OCI-LY7 (cell line): ENCODE measurements at places on chromosomes 7 and 10.

DNA sequence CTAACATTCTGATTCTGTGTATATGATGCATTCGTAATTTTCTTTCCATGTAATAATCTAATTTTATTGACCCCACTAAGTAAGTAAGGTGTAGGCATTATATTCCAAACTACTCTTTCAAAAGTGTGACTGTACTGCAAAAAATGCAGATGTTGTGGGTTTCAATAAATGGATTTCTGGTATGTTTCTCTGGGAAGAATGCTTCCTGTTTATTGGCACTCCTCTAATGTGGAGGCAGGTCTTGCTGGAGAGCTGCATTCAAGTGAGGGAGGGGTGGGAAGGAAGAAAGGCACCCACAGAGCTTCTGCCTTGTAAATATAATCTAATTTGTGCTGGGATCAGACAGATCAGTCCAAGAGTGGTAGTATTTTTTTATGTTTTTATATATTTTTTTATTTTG lies 23.9 kb downstream of the ST7 start:
- no peak for DNase-seq

DNA sequence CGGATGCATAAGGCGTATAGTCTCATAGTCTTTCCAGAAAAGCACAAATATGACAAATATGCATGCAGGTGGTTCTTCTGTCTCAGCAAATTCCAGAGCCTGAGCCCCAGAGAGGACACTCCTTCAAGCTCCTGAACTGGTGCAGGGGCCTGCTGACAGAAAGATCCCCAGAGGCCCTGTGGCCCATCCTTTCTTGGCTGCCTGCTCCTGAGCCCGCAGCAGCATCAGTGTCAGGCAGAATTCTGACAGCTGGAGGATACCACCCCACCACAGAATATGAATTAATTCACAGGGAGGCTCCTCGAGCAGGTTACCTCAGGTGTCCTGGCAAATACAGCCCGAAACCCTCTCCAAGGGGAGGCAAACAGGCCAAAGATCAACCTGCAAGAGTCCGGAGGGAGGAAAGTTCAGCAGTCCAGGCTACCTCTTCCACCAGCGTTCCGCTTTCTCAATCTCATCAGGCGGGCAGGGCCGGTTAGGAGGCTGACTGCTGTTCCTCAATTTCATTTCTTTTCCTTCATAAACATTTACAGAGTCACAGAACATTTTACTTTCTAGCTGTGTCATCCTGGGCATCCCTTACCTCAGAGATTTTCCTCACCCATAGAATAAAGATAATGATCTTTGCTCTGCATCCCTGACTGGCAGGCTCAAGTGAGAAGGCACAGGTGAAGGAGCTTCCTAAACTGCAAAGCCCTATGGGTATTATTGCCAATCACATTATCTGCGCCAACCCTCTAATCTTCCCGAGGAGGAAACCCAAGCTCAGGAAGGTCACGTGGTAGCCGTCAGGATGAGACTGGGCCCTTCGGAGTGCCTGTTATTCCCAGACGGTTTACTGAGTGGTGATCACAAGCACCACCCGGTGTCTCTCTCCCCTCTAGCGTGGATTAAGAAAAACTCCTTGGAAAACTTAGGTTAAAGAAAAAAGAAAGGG lies 1.4 kb downstream of the DNAJB12 start:
- no peak for DNase-seq

DNA sequence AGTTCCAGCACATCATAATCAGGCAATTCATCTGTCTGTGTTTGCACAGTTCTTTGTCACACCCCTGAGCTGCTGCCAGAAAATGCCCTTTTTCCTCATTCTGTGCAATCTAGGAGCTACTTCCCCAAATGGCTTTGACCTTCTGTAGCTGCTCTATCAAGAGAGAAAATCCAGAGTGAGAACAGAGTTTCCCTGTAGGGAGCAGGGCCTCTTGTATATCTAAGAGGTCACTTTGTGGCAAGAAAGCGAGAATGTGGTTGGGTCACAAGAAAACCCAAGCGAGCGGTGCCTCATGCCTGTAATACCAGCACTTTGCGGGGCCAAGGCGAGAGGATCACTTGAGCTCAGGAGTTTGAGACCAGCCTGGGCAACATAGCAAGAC lies 24.3 kb downstream of the SLC29A3 start:
- DNase-seq = no peak

DNA sequence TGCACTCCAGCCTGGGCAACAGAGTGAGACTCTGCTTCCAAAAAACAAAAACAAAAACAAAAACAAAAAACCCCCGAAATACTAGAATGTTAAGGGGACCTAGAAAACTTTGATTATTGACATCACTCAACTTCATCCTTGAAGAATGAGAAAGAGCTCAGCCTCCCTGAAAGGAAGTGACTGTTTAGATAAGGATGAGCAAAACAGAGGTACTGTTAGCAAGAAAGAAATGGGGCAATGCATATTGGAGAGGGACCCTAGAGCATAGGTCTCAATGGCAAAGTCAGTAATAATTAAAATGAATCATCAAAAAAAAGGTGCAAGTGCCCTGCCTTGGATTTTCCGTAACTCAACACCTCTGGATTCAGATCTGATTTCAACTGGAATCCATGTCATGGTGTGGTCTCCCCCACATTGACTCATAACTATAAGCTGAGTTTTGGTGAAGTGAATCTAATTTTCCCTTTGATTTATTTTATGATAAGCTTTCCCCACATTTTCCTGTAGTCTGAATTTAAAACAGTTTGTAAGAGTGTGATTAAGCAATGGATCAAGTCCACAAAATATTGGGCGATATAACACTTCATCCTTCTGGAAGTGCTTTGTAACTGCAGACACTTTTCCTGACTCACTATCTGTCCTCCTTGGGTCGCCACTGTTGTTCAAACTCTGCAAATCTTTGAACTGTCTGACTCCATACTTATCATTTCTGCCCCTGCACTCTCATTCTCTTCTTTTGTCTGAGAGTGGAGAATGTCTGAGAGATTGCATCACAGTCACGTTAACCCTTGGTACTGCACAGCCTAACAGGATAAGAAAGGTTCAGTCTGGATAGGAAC lies 224.8 kb upstream of the LYZL1 start:
- no peak for DNase-seq

- DNase-seq = no peak
Measured at GRCh38 chr10:125683821-125684220, 858 bp upstream of the TEX36 start.
